ENCODE measurements at places on chromosomes 3 and 15.

DNA sequence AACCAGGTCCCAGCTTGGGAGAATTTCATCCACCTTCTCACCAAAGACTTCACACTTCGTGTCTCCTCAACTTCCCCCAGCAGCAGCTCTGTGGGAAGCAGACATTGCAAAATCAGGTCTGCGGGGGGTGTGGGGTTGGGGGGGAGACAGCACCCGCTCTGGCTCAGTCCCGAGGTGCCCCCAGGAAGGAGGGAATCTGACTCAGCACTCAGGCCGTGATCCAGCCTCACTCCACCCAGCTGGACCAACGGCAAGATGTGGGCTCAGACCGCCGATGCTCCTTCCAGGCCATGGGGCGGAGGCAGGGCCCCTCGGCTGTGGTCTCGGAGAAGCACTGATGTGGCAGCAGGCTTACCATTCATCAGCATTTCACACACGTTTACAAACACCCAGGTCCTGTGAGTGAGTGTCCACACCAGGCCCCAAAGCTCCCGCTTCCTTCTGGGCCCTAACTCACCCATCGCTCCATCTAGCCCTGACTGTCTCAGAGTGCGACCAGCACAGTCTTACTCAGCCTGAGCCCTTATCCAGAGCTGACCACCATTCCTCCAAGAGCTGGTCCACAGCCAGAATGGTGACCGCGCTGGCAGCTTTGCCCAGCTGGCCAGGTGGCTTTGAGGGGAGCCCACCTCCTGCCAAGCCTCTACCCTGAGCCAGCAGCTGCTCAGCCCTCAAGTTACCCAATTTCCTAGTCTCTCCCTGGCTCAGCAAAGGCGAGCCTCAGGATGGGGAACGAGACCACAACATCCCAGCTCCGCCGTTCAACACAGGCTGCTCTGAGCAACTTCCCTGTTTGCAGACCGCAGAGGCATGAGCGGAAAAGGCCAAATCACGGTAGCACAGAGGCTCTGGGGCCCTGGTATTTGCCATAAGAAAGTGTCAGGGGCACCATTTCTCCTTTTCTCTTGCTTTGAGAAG is 3.3 kb downstream of the STAB1 start:
- DNase-seq: no peak

DNA sequence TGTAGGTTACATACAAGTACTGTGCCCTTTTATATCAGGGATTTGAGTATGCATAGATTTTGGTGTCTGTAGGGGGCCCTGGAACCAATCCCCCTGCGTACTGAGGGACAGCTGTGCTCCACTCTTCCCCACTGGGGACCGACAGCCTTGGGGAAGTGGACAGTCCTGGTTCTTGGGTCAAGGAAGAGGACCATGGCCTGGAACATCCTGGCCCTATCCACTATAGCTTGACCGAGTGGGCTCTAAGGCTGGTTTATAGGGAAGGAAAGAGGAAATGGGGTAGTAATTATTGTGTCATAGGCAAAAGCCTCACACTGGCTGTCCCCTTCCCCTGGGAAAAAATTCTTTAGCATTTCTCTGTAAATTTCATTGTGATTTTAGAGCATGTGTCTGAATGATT is 49.5 kb downstream of the CRTC3 start:
- no peak for DNase-seq

GRCh38 chr3:126777366-126777765 is 73.3 kb downstream of the CHCHD6 start:
- no peak for DNase-seq

- no peak for DNase-seq
Observed at GRCh38 chr3:187072102-187072501, 67.2 kb downstream of the RPL39L start.

GRCh38 chr15:65289261-65289854 is 2.7 kb upstream of the PARP16 start:
- DNase-seq: no peak

GRCh38 chr3:69774029-69774428 is 34.8 kb downstream of the MITF start:
- DNase-seq: no peak

GRCh38 chr3:171000281-171000680 is 26.2 kb downstream of the SLC2A2 start:
- no peak for DNase-seq

DNA sequence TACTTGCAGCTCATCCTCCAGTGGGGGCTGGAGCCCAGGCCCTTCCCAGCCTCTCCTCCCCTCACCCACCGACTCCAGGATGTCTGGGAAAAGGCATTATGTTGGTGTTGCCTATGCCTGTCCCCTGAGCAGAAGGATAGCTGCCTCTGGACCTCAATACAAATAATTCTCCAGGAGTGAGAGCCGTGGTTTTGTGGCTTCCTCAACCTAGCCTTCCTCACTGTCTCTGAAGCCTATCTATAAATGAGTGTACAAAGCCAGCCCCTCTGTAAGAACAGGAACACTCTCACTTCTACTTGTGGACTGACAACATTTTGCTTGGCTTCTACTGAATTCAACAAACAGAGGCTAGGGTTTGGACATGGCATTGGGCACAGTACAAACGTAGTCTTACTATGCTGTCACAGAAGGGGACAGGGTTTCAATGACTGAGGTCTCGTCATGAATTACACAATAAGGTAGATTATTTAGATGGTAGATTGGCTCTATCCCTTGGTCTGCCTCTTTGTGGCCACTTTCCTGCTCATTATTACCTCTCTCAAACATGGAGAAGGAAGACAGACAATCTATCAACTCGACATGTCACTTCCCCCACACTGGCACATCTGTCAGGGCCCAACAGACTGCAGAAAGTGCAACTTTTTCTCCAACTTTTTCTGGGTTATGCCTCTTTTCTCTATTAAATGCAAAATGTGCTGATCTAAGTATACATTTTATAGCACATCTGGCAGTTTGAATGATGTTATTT is 82.8 kb upstream of the MEX3B start:
- no peak for DNase-seq

GRCh38 chr3:195911946-195912270 is 3.6 kb upstream of the TNK2 start:
- DNase-seq: no peak

DNA sequence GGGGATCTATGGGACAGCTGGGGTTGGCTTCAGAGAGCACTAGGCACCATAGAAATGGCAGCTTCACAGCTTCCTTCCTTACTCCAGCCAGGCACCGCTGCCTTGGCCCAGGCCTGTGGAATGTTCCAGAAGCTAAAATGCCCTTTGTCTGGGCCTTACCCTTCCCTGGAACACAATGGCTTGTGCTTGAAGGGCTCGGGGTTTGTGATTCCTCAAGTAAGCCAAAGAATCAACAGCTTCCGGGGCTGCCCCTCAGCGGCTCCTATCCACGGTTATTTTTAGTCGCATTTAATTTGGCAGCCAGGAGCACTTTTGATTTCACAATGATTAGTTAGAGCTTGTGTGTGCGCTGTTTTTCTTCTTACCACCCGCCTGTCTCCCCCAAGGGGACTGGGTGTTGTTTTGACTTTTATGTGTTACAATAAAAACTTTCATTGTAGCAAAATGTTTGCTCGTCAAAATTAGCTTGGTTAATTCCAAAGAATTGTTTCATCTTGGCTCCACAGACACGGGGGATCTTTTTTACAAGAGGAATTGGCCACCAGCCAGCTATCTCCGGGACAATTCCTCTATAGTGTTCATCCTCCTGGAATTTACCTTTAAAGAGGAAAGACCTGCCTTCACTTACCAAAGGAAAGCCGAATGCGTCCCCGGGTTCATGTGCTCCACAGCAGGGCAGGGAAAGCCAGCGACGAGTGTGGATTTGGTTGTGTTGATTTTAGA is 73.8 kb downstream of the TLE3 start:
- no peak for DNase-seq

GRCh38 chr15:65305150-65305758 is 777 bp downstream of the RNU5B-1 start:
- DNase-seq: no peak

GRCh38 chr15:29590701-29591100 is 231.6 kb downstream of the TJP1 start:
- DNase-seq: no peak

DNA sequence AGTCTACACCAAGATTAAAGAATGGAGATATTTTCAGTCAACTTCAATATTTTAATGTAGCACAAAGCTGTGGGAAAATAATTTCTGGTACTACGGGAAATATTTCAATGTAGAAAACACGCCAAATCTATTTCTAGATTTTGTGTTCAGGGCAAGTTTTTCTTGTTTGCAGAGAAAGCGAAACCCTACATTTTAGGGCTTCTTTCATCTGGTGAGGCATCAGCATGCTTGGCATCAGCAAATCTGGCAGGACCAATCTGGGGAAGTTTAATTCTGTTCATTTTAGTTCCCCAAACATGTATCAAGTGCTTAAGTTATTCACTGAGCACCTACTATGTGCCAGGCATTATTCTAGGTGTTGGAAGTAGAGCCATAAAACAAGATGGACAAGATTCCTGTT is 30.3 kb downstream of the CLRN1 start:
- DNase-seq: no peak

GRCh38 chr3:55615694-55616295 is 128.7 kb upstream of the WNT5A start:
- DNase-seq: peak; percentile 35

DNA sequence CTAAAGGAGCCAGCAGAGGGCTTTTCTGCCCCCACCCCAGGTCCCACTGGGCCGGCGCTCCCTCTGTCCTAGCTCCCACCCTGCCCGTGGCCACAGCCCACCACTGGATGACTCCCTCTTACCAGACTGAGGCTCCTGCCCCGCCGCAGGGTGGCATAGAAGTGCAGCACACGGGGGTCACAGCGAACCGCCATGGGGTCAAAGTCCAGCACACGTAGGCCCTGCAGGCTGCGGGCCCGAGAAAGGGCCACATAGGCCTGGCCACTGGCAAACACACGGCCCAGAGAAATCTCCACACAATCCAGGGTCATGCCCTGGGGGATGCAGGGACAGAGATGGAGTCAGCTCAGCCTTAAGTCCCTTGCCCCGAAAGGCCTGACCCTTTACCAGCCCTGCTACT is 9.0 kb downstream of the PIF1 start:
- DNase-seq: no peak

DNA sequence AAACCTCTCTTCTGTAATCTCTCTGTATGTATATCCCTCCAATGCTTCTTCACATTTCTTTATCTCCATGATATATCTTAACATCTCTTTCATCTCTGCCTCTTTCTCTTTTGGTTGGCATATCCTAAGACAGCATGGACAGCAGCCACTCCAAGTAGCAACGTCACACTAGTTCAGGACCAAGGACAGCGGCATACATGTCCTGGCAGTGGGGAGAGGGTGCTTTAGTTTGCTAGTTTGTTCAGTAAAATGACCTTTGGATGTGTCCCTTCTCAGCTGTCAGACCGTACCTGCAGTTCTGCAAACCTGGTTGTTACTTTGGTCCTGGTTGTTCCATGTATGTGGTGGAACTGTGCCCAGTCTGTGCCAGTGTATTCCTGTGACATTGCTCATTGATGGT is 225.6 kb upstream of the ROPN1 start:
- peak; percentile 25 for DNase-seq

- DNase-seq: no peak
Observed at GRCh38 chr15:82788496-82788895, 17.4 kb downstream of the FSD2 start.

DNA sequence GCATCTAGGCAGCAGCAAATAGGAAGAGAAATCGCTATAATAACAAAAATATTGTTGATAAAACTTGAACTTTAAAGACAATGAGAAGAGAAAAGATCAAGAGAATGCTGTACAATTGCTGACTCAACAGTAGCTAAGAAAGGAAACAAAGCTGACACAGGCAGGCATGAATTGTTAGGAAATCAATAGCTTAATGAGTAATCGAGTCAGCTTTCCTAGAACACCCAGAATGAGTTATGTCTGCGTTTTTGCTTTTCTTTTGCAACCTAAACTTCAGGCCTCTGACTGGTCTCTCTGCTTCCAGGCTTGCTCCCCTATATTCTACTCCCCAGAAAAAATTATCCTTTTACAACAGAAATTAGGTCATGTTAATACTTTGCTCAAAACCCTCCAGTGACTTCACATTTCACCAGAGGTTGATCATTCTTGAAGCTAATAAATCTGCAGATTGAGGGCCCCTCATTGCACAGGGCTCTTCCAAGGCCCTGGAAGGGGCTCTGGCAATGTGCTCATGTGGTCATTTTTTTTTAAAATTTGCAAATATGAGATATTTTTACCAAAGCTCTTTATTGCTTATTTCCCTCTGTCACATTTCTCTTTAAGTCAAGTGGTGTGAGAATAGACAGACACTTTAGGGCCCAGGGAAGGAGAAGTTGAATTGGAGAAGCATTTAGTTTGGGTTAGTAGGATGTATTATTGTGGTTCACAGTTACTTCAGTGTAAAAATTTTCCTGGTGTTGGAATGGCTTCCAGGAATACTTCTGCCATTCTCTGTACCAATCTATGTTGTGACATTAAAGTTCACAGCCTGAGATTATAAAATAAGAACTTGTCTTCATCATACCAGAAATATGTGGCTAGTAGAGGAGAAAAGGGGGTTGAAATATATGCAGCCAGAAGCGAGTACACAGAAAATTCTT is 116.3 kb downstream of the TMCO5A start:
- DNase-seq: no peak

- DNase-seq: no peak
Observed at GRCh38 chr3:78972617-78973301, 795.0 kb downstream of the ROBO1 start.

DNA sequence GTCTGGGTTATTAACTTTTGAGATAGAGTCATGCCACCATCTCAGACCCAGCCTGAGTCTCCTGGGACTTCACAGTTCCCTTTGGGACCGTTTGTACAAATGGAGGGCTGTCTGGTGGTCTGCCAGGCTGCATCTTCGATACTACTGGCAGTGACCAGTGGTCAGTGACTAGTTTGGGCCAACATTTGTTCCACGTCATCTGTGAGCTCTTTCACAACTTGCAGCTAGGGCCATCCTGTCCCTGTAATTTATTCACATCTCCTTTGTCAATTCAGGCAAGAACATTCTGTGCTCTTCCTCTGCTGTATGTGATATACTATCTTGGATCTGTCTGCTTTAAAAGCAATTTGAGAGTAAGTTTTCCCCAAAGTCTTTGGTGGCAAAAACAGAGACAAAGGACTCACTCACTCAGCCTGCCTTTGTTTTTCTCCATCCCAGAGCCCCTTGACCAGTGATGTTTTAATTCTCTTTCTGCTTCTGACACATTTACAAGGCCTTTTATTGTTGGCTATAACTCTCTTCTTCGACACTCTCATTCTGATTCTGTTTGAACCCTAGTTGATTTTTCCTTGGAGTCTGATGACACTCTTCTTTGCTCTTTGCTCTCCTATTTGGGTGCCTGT is 353.4 kb downstream of the EPHB1 start:
- DNase-seq: no peak

- DNase-seq: no peak
Observed at GRCh38 chr15:71359246-71359645, 244.0 kb downstream of the THSD4 start.

- DNase-seq: no peak
Observed at GRCh38 chr3:100081986-100082692, 32.2 kb downstream of the FILIP1L start.

Data from iPS DF 19.7 (cell line).